ENCODE measurements at places on chromosomes 5 and 9.

GRCh38 chr9:78973907-78974306 is 597.9 kb upstream of the TLE4 start:
- DNase-seq = peak; percentile 23

DNA sequence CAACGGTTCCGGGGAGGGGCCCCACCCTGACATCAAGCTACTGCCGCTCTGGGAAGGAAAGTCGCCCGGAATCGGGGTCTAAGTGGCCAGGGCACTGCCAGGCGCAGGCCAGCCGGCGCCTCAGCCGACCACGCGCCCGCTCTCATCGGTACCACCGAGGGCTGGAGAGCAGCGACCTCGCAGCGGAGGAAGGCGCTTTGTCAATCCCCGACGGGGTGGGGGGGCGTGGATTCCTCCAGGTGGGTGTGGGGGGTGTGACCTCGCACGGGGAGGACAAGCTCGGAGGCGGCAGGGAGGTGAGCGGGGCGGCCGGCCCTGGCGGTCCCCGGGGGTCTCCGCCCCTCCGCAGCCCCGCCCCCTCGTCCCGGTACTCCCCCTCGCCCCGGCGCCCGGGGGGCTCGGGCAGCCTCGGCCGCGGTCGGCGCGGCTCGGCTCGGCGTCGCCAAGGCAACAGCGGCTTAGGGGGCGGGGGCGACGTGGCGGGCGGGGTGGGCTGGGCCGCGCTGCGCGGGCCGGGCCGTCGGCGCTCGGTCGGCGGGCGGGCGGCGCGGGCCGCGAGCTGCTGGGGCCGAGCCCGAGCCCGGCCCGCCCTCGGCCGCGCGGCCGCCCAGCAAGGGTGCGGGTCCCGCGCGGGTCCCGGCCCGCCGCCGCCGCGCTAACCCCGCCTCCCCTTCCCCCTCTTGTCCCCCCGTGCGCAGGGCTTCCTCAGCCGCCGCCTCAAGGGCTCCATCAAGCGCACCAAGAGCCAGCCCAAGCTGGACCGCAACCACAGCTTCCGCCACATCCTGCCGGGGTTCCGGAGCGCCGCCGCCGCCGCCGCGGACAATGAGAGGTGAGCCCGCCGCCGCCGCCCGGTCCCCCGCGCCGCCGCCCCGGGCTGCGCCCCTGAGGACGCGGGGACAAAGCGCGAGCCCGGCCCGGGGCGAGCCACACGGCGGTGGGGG is 47.5 kb downstream of the DAB2IP start:
- DNase-seq = peak; percentile 50

GRCh38 chr9:17625644-17626388 is 47.0 kb downstream of the SH3GL2 start:
- DNase-seq = no peak

- no peak for DNase-seq
Observed at GRCh38 chr5:4579679-4580078, 560.5 kb upstream of the ADAMTS16 start.

- no peak for DNase-seq
Observed at GRCh38 chr5:3835811-3836210, 240.2 kb downstream of the IRX1 start.

- peak; percentile 57 for DNase-seq
Observed at GRCh38 chr5:35202319-35203111, 27.8 kb downstream of the PRLR start.
